A549 treated with CpdA at 1 μM for 4 hours (cell line): ENCODE measurements at places on chromosomes 7 and 10. TPM values are rescaled to one million over a fixed set of nuclear protein-coding genes. Genes with fewer than 3 reads are reported as not detected.

TAS2R41 gene
- not detected in 5 replicates for total RNA-seq

CNNM1 gene
- total RNA-seq, result 17.4 to 21.5 TPM (median 21.1 TPM) in 5 replicates

AP3M1 gene
- total RNA-seq, result 28.7 to 34.8 TPM (median 32.2 TPM) in 5 replicates

GLI3 gene
- 0.16 to 0.33 TPM (median 0.21 TPM) in 5 replicates for total RNA-seq

MEOX2 gene
- not detected in 5 replicates for total RNA-seq

HOXA4 gene
- total RNA-seq, result 1.5 to 2.7 TPM (median 2.6 TPM) in 5 replicates
